ENCODE measurements at places on chromosomes 4 and X.

DNA sequence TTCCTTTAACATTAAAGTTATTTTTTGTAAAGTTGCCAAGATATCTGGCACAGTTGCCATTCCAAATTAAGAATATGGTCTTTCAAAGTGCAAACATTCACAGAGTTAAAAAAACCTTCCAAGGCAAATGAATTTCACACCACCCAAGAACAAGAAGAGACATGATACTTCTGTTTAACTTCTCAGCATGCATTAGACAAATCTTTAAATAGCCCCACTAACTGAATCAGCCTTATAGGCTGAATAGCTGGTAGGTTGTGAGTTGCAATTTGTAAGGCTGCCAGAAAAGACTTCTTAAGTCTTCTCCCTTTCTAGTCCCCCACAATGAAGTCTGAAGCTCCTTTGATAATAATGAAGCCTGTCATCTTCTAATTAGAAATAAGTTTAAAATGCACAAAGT, 95.6 kb downstream of the MAPK10 start:
- no peak for DNase-seq

DNA sequence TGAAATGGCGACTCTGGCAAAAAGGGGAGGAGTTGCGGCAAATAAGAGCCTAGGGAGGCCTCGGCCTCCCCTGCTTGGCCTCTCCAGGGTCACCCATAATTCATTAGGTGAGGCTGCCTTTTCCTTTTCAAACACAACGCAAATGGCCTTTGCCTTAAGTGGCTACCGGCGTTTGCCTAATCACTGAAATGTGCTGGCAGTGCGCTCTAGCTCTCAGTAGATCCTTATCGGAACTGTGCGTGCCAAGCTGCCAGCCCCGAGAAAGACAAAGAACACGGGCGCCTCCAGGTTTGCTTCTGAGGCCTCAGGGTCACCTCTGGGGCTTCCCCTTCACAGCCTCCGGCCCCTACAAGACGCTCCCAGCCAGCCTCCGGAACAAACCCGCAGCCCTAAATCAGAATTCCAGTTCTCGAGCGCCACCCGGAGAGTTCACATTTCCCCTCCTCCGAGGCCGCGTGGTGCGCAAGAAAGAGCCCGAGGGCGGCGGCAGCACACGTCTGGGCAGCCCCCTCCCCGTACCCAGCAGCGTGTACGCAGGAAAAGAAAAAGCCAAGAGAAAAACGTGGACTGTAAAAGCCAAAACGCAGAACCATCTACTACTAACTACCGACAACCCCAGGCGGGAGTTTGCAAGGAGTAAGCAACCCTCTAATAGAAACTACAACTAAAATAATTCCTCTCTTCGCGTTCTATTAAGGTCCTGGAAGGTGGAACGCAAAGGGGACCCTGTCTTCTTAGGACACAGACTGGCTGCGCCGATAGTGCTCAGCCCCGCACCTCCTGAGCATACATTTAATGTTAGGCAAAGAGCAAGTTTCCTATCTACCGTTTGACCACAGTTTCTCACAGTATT, 76.5 kb upstream of the BCOR start:
- DNase-seq, result peak; percentile 71

- no peak for DNase-seq
These were observed 42.3 kb downstream of the DKK2 start for GRCh38 chr4:106993827-106994226.

DNA sequence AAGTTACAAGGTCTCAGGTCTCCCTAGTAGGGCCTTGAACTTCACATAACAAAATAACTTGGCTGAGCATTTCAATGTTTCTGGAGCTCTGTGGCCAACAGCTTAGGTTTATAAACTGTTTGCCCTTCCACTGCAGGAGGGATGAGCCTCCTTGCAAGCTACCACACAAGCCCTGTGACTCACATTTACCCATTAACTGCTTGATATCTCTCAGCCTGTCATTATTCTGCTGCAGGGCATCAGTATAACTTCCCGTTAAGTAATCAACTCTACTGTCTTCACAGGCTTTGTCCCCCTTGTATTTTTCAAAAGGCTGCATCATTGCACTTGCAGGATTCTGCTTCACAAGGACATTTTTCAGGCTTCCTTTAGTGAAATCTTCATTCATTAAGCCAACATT, 151.7 kb upstream of the CXCL13 start:
- DNase-seq, result no peak

DNA sequence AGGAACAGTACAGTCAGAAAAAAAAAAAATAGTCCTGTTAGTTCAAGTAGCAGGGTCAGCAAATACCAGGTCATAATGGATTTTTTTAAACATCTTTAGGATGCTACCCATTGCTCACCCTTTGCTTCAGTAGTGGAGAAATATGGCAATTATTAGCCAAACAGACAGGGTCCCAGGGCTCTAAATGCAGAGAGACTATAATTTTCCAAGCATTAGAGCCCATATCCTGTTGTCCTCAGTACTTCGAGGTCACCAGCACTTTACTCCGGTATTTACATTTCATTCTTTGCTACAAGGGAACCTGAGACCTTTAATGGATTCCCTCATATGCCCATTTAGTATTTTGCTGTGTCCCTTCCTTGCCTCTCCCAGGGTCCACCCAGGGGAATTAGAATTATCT, 1562.9 kb upstream of the TENM3 start:
- DNase-seq, result no peak

DNA sequence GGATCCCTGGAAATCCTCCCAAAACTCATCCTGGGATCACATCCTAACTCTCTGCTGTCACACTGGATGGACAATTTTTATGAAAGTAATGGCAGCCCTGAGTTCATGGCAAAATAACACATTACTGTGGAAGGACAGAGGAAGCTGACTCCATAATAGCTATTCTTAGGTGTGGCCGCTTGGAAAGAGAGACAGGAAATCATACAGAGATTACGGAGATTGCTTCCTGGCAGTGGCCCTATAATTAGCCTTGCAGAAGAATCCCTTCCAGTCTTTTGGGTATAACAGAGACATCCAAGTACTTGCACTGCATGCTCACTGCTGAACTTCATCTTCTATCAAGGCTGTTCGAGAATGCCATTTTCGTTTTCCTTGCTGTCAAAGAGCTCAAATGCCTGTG, 133.1 kb upstream of the VCX start:
- no peak for DNase-seq

DNA sequence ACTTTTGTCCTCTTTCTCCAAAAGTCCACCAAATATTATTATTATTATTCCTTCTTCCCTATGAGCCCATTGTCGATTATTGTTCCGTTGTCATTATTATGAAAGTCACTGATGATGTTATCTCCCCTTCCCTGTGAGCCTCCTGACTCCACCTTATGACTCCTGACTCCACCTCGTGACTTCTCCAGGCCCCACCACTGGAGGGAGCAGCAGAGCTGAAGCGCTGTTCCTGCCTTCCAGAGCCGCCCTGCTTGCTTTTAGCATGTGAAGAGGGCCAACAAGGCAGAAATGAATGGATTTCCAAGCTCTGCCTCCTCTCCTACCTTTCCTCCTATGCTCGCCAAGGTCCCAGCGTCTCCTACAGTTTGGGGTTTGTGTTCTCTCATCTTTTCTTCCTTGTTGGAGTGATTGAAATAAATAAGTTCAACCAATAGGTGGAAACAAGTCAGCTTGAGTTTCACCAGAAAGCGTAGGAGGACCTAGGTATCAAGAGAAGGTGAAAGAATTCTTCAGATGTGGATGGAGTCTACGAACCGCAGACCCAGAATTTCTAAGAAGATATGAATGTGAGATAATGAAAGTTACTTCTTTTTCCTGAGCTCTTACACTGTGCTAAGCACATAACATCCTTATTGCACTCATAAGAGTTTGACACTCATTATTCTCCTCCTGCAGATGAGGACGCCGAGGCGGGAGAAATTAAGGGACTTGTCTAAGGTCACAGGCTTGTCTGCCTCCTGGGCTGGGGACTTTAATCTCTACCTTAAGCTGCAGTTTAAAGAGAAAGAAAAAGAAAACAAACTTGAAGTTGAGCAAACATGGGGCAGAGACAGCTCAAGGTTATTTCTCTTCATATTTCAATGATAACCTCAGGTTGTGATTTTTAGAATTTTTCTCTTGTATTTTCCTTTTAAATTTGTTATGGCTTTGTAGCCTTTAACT, 26.1 kb downstream of the IGSF1 start:
- no peak for DNase-seq

DNA sequence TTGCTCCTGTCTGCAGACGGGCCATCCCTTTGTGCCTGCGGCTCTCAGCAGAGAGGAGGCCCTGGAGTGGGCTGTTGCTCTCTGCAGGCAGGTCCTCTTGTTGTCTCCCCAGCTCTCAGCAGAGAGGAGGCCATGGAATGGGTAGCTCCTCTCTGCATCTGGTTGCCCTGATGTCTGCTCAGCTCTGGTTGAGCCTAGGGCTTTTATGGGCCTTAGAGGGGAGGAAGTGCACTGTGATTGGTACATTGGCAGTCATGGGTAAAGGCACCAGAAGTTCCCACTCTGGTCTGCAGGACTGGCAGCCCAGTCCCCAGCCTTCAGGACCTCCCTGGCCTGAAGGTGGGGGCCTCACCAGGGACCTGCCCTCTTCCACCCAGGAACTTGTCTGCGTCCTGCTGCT, 21.5 kb downstream of the SPON2 start:
- no peak for DNase-seq

- no peak for DNase-seq
These were observed 218.0 kb upstream of the AGTR2 start for GRCh38 chrX:115952417-115953092.

- no peak for DNase-seq
These were observed 113.1 kb upstream of the INPP4B start for GRCh38 chr4:142959173-142959572.

DNA sequence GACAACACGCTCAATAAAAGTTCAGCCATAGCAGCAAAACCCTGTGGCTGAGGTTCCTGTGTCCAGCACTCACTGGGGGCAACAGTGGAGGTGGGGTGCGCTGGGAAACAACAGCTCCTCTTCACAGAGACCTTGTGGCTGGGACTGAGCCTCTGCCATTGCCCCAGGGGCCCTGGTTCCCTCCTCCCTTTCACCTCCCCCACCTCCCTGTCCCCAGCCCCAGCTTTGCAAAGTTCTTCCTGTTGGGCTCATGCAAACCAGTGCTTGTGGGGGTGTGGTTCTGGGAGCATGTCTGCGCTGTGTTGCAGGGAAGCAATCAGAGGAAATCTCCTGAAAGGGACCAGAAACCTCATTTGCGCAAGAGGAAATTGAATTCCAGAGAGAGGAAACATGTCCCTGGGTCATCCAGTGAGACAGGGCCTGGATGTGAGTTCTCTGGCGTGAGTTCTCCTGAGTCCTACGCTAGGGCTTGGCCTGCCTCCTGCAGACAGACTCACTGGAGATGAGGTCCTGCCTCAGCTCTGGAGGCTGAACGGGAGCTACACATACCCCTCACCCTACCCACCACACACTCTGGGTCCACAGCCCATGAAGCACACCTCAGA, 7.4 kb downstream of the FATE1 start:
- DNase-seq, result no peak

DNA sequence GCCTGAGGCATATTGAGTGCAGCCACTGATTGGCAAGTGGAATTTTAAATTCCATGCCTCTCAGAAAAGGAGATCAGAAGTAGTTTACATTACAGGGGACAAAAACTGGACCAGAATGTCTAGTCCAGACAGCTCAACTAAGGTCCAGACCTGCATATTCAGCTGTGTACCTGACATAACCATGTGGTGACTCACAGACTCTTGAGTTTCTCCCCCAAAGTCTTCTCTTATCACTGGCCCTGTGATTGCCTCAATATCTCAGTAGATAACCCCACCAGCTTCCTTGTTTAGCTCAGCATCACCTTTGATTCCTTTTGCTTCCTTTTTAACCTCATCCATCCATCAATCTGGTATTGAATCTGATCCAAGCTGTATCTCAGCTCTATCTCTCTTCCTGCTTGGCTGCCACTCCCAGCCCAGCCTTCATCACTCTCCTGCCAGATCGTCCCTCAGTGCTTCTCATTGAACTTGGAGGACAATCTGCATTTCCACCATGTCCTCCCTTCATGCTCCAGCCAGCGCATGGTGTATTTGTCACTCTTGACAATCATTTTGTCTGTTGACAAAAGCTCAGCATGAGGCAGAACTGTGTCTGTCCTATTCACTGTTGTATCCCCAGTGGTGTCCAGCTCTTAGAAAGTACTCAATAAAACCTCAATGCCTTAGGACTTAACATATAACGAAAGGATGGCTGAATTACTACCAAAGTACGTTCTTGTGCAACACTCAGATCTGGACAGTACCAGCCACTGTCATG, 27.8 kb upstream of the SLC2A9 start:
- DNase-seq, result no peak

DNA sequence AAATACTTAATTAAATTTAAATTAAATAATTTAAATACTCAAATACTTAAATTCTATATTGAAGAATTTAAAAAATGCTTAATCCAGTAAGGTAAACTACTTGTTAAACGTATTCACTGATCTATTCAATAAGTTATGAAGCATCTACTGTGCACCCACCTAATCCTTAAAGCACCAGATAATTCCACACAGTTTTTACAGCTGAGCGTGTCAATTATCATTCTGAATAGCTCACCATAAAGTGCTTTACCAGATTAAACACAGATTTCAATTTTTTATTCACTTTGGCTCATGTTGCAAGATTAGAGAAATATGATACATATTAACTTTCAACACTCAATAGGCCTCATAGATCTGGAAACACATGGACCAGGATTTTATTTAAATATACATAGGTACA, 79.2 kb upstream of the DDIT4L start:
- DNase-seq, result no peak

GRCh38 chrX:131816551-131817136, 206.5 kb upstream of the STK26 start:
- peak; percentile 88 for DNase-seq

- DNase-seq, result no peak
These were observed 86.9 kb downstream of the MAB21L2 start for GRCh38 chr4:150668824-150669223.

GRCh38 chrX:153725832-153726285, 1.2 kb downstream of the ABCD1 start:
- no peak for DNase-seq

GRCh38 chrX:20989361-20989760, 384.9 kb upstream of the CNKSR2 start:
- no peak for DNase-seq

DNA sequence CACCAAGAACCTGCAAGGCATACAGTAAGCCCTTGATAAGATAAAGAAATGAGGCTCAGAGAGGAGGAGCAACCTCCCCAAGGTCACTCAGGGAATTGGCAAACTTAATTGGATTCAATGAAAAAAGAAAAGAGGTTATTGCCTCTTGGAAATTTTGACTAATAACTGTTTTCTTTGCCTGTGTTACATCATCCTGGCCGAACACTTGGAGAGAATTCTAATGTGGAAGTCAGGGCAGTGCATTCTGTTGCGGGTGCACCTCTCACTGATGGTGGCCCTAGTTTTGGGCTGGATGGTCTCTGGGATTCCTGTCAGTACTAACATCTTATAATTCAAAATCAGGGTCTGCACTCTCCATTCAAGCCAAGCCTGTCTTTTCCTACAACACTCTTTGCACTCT, 186.2 kb upstream of the BCOR start:
- DNase-seq, result no peak

Data from CD4-positive, alpha-beta T cell treated with Interleukin-10 for 1 hour (primary cell).